Pancreas (tissue), 10 donors: ENCODE measurements at places on chromosomes 5 and 9. TPM values are rescaled to one million over a fixed set of nuclear protein-coding genes. Genes with fewer than 3 reads are reported as not detected.

Gene SLC4A9
- total RNA-seq, result 0.16 TPM

Gene TAF1L
- total RNA-seq, result 0.04 TPM

DNA sequence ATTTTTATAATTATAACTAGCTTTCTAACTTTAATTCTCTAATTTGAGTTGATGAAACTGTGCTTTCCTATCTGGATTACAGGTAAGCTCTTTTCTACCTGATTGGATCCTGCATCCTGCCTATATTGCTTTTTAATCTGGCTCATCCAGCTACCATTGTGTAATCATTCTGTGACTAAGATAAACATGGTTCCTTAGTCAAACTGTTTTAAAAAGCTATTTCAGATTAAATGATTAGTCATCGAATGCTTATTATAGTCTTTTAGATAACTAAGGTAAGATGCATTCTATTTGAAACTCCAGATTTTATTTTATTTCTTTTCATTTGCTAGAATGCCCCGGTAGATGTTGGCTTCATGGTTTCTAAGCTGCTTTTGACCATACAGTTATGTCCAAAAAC is 50.7 kb downstream of the ICE1 start:
- DNase-seq, result no peak

DNA sequence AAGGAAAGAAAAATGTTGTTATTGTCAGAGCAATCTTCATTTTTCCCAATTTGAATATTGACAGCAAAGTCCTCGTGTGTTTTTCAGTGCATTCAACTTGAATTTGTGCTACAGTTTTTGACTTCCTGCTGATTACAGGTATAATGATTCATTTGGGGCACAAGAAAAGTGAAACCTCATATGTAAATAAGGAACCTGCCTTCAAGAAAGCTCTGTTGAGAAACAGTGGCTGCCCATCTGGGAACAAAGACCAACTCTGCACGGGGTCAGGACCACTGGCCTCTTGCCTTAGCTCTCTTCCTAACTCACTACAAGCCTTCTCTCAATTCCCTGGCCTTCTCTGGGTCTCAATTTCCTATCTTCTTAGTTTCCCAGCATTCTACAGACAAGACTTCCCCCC is 21.0 kb downstream of the TIMD4 start:
- no peak for DNase-seq

Gene SLC9A3
- 0.60 TPM for total RNA-seq

DNA sequence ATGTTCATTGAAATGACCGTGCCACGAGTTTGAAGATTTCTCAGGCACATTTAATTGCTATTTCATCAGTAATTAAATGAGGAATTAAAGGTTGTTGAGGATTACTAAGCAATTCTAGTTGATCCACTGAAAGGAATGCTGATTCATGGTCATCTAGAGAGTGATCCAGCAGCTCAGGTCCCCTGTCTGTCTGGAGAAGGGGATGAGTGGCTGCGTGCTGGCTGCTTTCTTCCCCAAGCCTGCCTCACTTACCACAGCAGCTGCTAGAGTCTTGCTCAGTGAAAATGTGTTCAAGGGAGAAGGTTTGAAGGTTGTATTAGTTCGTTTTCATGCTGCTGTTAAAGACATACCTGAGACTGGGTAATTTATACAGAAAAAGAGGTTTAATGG is 7.8 kb upstream of the TGFBI start:
- no peak for DNase-seq

DNA sequence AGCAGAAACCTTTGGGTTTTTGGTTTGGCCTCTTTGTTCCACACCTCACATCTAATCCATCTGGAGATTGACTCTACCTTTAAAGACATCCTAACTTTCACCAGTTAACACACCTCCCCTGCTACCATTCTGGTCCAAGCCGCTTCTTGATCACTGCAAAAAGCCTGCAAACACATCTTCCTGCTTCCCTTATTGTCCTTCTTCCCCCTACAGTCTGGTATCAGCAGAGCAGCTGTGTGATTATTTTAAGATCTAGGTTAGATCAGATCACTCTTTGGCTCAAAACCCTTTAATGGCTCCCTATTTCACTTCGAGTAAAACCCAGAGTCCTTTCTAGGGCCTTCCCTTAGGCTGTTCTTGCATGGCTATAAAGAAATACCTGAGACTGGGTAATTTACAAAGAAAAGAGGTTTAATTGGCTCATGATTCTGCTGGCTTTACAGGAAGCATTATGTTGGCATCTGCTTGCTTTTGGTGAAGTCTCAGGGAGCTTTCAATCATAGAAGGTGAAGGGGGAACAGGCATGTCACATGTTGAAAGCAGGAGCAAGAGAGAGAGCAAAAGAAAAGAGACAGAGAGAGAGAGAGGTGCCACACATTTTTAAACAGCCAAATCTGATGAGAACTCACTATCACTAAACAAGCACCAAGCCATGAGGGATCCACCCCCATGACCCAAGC is 1.5 kb upstream of the TEX10 start:
- no peak for DNase-seq

DNA sequence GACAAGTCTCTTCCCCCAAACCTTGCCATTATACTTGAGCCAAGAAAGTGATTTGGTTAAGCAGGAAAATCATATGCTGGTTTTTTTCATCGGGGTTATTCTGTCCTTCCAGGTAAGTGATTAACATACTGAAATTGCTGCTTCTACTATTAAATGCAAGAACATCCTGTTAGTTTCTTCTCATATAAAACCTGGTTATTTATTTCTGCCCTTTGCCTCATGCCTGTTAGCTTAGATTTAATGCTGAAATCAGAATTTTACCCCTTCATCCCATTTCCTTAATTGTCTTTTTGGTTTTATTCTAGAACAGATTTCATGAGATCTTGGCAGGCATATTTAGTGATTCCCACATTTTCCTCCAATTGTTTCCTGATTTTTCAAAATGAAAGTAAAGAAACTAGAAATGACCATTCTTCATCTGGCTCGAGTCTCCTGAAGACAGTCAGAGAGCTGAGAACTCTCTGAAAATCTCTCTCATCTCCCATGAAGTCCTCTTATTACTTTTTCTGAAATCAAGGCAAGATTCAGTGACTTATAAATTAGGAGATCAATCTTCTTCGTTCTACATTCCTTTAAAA is 132.9 kb downstream of the NFIB start:
- DNase-seq, result no peak

Gene TEX48
- not detected for total RNA-seq

Gene NME5
- total RNA-seq, result 2.4 TPM
